ENCODE measurements at places on chromosomes 13 and 19. TPM values are rescaled to one million over a fixed set of nuclear protein-coding genes. Genes with fewer than 3 reads are reported as not detected.

DNA sequence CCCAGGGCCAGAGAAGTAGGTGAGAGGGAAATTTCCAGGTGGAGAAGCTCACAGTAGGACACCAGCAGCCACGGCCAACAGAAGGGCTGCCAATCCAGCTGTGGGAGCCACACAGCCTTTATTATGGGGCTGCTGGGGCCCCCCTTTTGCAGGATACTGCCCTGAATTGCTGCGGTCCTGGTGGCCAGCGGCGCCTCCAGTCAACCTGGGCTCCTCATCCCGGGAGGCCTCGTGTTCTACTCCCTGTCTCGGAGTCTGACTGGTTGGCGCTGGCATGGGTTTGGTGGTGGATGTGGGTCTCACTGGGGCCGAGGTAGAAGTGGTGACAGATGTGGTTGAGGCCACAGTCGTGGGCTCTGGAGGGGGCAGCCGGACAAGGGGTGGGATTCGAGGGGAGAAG lies 4.1 kb downstream of the LYPD3 start:
- no peak for DNase-seq

Gene MEIS3
- not detected for total RNA-seq

DNA sequence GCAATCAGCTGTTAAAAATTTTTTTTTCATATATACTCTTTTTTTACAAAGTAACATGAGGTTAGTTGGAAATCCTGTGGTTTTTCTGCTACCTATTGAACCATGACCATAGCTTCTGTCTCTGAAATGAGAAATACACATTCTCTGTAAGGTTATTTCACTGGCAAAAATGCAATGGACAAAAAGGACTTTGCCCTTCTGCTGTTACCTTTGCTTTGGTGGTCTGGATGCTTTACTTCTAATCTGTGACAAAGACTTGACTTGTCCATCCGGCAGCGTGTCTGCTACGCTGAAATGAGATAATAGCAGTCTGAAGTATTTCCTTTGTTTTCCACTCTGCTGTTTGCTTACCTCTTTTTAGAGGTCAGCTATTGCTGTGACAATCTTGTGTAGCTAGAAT lies 412.8 kb downstream of the SLITRK6 start:
- DNase-seq, result no peak

Gene OR7A5
- total RNA-seq, result not detected

DNA sequence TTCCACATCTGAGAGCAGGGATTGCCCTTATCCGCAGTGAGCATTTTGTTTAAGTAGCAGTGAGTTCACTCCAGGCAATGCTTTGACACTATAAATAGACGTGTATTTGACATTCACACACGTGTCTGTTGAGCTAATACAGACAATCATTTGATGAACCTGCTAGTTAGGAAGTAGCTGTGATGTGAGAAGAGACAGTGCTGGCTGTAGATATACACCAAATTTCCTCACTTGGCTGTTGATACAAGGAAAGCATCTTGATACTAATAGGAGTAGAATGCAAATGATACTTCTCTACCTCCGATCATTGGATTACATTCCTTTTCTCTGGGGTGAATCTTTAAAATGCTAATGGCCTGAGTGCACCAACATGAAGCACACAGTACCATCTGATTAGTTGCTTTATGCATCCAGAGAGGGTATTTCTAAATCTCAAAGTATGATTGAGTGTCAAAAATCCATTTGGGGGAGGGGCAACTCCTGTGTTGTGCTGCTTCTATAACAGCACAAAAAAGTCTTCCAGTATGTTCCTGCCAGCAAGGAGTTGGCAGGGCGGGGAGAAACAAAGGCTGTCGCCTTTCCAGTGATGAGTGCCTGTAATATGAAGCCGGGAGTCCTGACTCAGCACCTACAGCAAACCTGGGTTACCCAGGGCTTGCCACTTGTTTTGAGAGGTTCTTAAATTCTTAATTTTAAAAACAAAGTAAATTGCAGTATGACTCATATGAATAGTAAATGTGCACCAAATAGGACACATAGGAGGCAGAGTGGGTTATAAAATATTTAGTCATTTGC lies 7.0 kb downstream of the CUL4A start:
- no peak for DNase-seq

DNA sequence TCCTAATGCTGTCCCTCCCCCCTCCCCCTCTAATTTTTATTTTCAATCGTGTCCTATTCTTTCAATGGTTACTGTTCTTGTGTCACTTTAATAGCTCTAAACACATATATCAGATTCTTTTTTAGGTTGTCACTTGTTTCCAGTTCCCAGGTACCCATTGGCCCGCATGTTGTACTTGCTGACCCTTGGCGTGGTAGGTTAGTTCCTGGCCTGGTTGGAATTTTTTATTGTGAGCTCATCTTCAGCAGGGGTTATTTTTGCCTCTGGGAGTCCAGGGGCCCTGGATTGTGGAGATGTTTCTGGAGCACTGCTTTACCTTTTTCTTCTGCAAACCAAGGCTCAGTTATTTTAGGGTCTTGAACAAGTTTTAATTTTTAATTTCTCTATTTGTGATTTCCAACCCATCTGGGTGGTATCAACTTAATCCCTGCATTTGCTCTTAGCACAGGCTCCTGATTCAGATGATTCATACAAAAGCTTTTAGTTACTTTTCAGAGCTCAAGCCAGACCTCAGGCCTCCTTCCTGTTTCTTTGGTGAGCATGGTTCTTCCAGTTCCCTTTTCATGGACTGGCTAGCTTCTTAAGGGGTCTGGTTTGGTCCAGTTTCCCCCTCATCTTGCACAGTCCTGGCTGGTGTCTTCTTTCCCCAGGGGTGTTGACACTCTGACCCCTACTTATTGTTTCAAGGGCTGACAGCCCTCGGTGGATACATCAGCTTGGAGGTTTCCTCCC lies 220.5 kb downstream of the TM9SF2 start:
- DNase-seq, result no peak

Gene METTL21C
- total RNA-seq, result not detected

GRCh38 chr13:110471156-110471832 lies 90.2 kb downstream of the RAB20 start:
- DNase-seq, result no peak

DNA sequence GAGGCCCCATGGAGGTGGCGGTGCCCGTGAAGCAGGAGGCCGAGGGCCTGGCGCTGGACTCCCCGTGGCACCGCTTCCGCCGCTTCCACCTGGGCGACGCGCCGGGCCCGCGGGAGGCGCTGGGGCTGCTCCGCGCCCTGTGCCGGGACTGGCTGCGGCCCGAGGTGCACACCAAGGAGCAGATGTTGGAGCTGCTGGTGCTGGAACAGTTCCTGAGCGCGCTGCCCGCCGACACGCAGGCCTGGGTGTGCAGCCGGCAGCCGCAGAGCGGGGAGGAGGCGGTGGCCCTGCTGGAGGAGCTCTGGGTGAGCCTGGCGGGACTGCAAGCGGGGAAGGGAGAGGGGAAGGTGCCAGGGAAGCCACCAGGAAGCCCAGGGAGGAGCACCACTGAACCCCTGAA lies 5.8 kb downstream of the ZNF444 start:
- no peak for DNase-seq

Gene PLK5
- total RNA-seq, result not detected

Gene GFY
- not detected for total RNA-seq

Gene WDR87
- total RNA-seq, result not detected

Gene GAPDHS
- total RNA-seq, result not detected

DNA sequence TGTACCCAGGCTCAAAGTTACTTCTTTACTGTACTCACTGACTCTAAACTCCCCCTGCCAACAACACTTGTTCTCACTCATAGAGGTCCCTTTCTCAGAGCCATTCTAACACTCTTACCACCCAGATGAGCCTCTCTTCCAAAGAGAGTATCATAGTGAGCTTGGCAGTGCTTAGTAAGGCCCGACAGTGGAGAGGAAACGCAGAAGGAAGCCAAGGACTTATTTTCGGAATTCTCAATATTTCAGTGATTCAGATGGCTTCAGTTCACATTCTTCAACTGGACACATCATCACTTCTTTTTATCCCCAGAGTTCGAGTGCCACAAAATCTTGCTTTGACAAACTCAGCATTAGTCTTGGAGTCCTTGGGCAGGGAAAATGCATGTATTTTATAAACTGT lies 285.9 kb downstream of the DNAJC15 start:
- no peak for DNase-seq

DNA sequence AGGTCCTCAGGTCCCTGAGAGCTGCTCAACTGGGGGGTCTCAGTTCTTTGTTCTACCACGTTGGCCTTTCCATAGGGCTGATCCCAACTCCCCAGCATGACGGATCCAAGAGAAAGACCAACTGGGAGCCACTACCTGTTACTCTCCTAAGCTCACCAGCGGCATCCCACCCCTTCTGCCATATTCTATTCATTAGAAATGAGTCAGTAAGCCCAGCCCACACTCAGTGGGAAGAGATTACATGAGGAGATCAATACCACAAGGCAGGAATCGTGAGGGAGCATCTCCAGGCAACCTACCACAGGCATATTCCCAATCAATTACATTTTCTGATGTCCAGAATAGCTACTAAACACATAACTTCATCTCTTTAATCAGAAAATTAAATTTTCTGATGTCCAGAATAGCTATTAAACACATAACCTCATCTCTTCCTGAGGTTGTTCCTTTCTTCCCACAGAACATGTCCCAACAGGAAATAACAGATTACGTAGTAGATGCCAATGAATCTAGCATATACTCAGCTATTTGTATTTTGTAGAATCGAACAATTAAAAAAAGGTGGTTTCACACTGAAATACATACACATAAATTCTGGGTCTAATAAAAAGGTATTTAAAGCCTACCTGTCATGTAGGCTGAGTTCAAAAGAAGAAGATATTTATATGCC lies 708.1 kb upstream of the ARGLU1 start:
- no peak for DNase-seq

Gene HRC
- total RNA-seq, result not detected

Gene ERICH4
- not detected for total RNA-seq

DNA sequence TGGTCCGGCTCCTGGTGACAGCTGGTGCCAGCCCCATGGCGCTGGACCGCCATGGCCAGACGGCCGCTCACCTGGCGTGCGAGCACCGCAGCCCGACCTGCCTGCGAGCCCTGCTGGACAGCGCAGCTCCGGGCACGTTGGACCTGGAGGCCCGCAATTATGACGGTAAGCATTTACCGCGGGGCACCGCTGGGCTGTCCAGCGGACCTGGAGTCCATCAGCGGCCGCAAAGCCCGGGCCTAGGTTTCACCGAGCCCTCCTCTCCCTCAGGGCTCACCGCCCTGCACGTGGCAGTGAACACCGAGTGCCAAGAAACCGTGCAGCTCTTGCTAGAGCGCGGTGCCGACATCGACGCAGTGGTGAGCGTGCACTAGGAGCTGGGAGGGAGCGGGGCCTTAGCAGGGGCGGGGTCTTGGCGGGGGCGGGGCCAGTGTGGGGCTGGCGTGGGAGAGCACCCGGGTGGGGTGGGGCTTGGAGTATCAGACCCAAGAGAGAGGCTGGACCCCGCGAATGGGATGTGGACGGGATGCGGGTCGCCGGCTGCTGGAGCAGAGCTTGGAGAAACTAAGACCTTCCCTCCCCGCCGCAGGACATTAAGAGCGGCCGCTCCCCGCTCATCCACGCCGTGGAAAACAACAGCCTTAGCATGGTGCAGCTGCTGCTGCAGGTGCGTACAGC lies 8.7 kb downstream of the BCL3 start:
- DNase-seq, result no peak

DNA sequence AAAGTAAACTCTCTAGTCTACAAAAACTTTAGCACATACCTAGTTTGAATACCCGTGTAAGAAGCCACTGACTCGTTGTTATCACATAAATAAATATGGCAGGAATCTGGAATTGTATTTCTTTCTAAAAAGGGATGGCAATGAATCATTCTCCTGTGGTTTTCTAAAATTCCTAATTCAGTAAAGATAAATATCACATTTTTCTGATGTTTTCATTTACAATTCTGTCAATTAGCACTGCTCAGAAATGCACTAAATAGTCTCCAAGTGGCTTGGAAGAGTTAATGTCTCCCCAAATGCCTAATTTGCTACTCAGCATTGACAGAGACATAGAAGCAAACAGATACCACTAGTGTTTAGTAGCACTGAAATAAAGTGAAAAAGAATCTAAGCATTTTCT lies 547.7 kb upstream of the SLITRK1 start:
- DNase-seq, result no peak

- no peak for DNase-seq
Measured at GRCh38 chr19:15733895-15734294, 3.9 kb upstream of the OR10H3 start.

- DNase-seq, result no peak
Measured at GRCh38 chr13:60520902-60521569, 124.0 kb downstream of the TDRD3 start.

GRCh38 chr19:4278419-4279266 lies at the start of gene SHD:
TSS of gene SHD (plus strand) at chr19:4279266. CDS start at chr19:4280064, 798 bp downstream.
- DNase-seq, result no peak

Gene APC2
- total RNA-seq, result 0.24 TPM

GRCh38 chr19:39951065-39951650 lies 16.7 kb upstream of the FCGBP start:
- DNase-seq, result no peak

DNA sequence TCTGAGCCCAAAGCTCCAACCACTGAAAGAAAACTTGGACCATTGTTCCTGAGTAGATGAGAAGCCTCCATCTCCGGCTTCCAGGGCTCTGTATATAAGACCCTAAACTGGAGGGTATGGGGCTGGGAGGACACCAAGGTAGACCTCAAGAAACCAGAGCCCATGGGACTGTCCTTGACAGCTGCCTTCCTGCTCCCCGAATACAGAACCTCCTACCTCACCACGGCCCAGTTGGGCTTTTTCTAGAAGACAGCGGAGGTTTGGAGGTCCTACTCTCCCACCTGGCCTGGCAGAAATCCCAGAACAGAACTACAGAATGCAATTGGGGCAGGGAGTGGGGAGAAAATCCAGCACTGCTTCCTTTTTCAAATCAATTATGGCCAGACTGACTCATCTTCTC lies 177.3 kb upstream of the ZNF507 start:
- DNase-seq, result peak; percentile 14

Gene C19orf38
- total RNA-seq, result 3.6 TPM

DNA sequence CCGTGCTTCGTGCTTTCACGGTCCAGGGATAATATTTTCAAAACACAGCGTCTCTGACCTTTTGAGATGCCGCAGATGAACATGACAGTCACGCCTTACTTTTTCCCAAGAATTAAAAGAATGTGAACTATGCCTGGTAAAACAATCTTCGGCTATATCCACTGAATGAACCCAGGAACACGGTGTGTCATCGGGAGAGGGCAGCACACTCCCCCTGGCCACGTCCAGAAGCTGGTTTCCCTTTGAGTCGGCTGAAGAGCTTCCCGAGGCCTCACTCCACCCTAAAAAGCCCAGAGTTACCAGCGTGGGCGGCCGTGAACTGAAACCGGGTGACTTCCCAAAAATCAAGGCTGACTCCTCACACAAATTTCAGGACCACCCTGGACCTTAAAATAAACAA lies 22.9 kb upstream of the SHISA2 start:
- DNase-seq, result peak; percentile 18

GRCh38 chr13:110633776-110634175 lies 18.4 kb downstream of the NAXD start:
- no peak for DNase-seq

Gene AMER2
- total RNA-seq, result not detected

Gene GPALPP1
- 32.3 TPM for total RNA-seq

- DNase-seq, result no peak
Measured at GRCh38 chr19:35022460-35022859, 7.8 kb upstream of the SCN1B start.

Data from activated CD4-positive, alpha-beta T cell treated with anti-CD3 and anti-CD28 coated beads, Interleukin-2, amount 10 ng/mL, durations not matched to agents 24 days and 14 days (primary cell).